ENCODE measurements at places on chromosomes 1 and 21.

DNA sequence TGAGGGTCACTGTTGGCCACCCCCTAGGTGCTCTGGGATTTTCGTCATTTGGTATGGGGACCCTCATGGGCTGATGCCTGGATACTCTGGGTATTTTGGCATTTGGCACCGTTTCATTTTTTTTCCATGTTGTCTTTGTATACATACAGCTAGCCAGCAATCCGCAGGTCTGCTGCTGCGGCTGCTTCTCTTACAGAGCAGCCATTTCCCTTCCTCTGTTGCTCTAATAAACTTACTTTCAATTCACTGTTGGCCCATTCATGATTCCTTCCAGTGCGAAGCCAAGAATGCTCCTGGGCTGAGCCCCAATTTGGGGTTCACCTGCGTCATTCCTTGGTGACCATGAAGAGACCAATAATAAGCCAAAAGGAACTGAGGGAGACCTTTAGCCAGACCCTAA is 21.5 kb downstream of the GON4L start:
- DNase-seq = no peak

DNA sequence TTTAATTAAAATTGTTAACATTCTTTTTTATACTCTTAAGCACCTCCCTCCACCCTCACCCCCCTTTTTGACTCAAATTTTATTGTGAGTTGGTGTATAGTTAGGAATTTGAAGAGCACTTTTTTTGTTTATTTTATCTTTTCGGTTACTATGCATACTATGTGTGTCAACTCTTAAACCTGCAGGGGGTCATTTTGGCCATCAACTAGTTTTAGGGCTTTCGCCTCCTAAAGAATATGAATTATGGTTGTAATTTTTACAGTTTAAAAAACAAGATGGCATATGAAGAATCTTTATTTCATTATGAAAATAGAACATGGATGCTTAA is 9.7 kb downstream of the BACH1 start:
- no peak for DNase-seq

GRCh38 chr21:32653326-32653901 is 41.2 kb upstream of the CFAP298 start:
- DNase-seq = no peak

DNA sequence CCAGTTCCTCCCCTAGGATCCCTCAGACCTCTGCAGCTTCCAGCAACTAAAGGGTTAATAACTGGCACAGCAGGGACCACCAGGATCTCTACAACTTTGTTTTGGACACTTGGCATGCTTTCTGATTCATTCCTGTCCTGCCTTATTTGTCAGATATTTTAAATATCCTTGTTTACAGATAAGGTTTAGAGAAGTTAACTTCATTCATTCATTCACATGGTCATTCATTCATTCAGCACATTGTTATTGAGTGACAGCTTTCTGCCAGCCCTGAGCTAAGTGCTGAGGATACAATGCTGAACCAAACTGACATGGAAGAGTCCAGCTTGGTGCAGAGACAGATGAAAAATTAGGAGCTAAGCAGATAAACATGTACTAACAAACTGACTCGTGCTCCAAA is 8.8 kb upstream of the PHC2 start:
- DNase-seq = no peak

DNA sequence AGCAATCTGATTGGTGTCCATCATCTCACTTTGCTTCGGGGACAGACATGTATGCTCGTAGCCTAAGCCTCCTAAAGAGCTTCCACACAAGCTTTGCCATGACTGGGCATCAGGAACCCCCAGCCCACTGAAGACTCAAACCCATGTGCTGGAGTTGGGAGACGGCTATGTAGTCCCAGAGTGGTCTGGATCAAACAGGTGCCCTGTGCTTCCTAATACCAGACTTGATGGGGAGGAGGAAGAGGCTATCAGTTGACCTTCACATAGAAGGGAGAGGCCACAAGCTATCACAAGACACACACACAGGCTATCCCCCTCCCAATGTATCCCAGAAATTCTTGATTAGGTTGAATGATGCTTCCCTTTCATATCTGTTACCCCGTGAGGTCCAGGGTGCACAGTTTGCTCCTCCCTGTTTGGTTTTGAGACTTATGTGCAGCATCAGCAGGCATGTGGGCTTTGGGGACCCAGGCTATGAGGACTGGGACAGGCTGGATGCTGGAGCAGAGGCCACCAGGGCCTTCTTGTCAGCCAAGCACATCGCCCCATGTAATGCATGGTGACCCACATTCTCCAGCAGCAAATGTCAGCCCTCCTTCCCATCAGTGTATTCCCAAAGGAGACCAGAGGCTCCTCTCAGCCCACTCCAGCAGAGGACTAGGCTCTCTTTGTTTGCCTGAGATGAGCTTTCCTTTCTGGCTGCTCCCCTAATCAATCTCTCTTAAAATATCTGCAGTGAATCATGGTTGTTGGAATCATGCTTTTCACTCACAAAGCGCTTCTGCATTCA is 159.8 kb downstream of the GRIK3 start:
- DNase-seq = no peak

- no peak for DNase-seq
These were observed 3.0 kb downstream of the SPEN start for GRCh38 chr1:15850471-15851001.

- no peak for DNase-seq
These were observed 40.9 kb upstream of the RGS1 start for GRCh38 chr1:192534666-192535065.

- DNase-seq = no peak
These were observed 629.3 kb upstream of the ADAMTS5 start for GRCh38 chr21:27596196-27596595.

DNA sequence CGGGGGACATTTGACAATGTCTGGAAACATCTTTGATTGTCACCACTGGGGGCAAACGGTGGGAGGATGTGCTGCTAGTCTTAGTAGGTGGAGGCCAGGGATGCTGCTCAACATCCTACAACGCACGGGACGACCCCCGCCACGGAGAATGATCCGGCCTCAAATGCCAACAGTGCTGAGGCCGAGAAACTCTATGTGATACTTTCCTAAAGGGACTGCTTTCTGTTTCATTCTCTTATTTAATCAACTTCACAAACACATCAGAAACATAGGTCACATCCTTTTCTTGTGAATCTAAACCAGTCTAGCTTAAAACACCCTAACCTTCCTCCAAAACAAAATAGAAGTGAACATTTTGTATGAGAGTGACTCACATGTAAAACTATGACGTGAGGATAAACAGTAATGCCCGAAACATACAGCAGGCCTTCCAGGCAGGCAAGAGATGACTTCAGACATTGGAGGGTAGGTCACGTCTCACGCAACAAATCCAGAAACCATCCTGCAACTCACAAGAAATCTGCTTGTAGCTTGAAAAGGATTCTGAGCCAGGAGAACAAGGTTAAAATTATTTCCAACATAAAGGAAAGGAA is 37.2 kb upstream of the ETS2 start:
- DNase-seq = no peak

- DNase-seq = no peak
These were observed 132.0 kb downstream of the GIPC2 start for GRCh38 chr1:78177708-78178270.

DNA sequence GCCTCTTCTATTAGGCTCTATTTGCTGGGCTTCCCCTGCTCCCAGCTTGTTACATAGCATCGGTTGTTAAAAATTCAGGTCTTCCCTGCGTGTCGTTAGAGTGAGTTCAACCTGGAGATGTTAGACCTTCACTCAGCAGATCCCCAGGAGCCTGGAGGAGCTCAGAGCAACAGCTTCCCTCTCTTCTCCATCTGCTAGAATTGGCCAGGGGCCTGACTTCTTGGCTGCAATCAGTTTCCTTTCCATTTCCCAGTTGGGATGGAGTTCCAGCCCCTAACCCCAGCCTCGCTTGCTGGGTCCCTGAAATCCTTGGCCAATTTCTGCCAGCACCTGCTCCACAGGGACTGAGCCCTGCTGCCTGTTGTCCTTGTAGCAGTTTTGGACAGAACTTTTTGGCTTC is 55.9 kb downstream of the MT1HL1 start:
- DNase-seq = no peak

- DNase-seq = no peak
These were observed 36.1 kb upstream of the KHDRBS1 start for GRCh38 chr1:31977385-31978131.

DNA sequence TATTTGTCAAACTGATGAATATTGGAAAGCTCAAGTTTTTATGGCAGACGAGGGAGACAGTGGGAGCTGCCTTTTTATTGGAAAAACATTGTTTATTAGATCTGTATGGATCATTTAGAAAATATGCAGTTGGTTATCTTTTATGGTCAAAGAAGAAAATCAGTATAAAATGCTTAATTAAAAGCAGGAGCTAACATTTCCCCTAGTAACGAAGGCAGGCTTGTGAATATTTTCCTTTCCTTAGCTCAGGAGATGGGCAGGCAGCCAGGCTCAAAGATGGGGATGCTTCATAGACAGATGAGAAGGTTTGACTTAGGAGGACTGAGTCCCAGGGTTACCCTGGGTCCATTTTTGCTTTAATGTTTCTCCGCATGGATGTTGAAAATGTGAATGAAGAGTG is 26.0 kb downstream of the ROR1 start:
- no peak for DNase-seq

GRCh38 chr1:203265541-203265940 is 36.1 kb upstream of the CHIT1 start:
- DNase-seq = no peak

- DNase-seq = no peak
These were observed 62.4 kb upstream of the NGF start for GRCh38 chr1:115400426-115400825.

DNA sequence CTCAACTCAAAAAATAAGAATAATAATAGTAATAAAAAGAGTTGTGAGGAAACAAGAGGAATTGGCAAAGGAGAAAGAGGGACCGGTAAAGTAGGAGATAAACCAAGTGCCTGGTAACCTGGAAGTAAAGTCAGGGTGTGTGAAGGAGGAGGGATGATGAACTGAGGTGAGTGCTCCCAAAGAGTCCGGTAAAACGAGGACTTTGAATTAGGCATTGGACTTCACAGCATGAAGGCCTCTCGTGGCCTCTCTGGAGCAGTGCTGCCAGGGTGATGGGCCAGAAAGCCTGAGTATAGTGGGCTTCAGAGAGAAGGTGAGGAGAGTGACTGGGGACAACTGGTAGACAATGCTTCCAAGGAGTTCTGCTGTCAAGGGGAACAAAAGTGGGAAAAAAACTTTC is 17.6 kb downstream of the RPL11 start:
- DNase-seq = no peak

- DNase-seq = no peak
These were observed 441.9 kb upstream of the ADAMTS5 start for GRCh38 chr21:27408826-27409225.

Measured in NCI-H1930 (cell line).